ENCODE measurements at places on chromosomes 2 and 18.

GRCh38 chr2:235271936-235272335 is 221.9 kb upstream of the AGAP1 start:
- no peak for DNase-seq

DNA sequence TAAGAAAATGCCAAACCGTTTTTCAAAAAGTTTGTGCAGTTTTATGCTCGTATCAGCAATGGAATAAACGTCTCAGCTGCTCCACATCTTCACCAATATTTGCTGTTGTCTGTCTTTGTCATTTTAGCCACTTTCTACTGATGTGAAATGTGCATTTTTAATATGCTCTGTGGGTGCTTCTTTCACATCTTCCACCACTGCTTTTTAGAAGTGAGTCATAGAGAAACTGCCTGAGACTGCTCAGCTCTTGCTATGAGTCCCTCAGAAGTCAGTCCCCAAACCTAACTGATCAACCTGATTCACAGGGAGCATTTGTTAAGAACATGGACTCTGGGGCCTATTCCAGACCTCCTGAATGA is 41.0 kb upstream of the EPC2 start:
- no peak for DNase-seq

DNA sequence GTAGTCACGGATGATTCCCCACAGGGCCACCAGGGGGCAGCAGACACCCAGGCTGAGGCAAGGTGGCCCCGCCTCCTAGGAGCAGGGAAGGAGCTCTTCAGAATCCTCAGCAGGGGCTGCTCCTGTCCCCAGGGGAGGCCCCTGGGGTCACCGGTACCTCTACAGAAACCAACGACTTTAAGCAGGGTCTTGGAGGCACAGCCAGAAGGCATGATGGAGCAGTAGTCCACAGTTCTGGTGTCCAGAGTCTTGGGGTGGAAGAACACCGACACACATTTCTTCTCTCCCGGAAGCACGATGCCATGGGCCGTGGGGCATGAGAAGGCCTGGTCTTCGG is 11.5 kb downstream of the CFAP65 start:
- DNase-seq, result peak; percentile 39

DNA sequence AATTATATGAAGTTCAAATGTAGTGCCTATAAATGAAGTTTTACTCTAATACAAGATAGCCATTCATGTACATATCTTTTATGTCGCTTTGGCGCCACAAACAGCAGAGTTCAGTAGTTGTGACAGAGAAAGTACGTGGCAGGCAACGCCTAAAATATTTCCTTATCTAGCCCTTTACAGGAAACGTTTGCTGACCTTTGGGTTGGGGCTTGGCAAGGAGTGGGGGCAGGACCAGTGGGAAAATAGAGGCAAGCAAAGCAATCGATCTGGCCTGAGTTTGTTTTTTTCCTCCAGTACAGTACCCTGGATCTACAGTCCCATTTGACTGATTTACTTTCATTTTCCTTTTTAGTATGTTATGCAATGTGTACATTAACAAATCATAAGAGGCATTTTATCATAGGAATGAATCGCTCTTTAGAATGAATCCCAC is 13.1 kb downstream of the CCDC68 start:
- no peak for DNase-seq

- DNase-seq, result no peak
Observed at GRCh38 chr2:181457741-181458425, 697 bp downstream of the ITGA4 start.

- no peak for DNase-seq
Observed at GRCh38 chr2:8956774-8957173, 46.7 kb downstream of the MBOAT2 start.

- DNase-seq, result no peak
Observed at GRCh38 chr18:54263904-54264336, 5.4 kb upstream of the POLI start.
